Stimulated activated CD4-positive, alpha-beta T cell treated with anti-CD3 and anti-CD28 coated beads, Interleukin-4, amount 100 ng/mL, for 48 hours (primary cell): ENCODE measurements at places on chromosomes 16 and 17.

- DNase-seq = peak; percentile 4
Measured at GRCh38 chr17:79664930-79665737, 54.3 kb upstream of the RBFOX3 start.

- DNase-seq = no peak
Measured at GRCh38 chr17:32361270-32361669, 11.3 kb downstream of the ZNF207 start.

GRCh38 chr17:80270836-80271235 lies 10.2 kb downstream of the RNF213 start:
- peak; percentile 47 for DNase-seq

DNA sequence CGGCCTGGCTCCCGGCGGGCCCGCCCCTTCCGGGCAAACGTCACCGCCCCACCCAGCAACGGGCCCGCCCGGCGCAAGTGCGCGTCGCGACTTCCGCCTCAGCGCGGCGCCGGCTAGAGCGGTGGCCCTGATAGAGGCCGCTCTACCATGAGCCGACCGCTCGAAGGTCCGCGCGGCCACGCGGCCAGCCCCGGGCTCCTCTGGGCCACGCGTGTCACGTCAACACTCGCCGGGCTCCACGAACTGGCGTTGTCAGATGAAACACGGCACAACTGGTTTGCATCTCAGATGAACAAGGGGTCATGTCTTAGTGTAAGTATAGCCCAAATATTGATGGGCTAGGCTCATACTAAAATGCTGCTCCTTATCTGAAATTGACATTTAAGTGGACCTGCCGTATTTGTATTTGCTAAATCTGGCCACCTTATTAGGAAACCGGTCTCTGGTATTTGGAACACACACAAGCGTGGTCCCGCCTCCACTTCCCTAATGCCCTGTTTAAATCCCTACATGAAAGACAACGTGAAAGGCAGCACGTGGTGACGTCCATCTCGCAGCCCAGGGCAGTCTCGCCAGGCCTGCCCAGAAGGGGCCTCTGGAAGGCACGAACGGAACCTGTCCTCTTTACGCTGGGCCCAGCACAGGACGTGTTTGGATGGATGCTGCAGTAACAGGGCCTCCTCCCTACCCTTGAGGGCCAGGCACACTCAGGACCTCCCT lies at the start of gene ZNF598:
TSS of gene ZNF598 (minus strand) at position 31 of the 720 bp plus-strand sequence.
- DNase-seq = peak; percentile 73

DNA sequence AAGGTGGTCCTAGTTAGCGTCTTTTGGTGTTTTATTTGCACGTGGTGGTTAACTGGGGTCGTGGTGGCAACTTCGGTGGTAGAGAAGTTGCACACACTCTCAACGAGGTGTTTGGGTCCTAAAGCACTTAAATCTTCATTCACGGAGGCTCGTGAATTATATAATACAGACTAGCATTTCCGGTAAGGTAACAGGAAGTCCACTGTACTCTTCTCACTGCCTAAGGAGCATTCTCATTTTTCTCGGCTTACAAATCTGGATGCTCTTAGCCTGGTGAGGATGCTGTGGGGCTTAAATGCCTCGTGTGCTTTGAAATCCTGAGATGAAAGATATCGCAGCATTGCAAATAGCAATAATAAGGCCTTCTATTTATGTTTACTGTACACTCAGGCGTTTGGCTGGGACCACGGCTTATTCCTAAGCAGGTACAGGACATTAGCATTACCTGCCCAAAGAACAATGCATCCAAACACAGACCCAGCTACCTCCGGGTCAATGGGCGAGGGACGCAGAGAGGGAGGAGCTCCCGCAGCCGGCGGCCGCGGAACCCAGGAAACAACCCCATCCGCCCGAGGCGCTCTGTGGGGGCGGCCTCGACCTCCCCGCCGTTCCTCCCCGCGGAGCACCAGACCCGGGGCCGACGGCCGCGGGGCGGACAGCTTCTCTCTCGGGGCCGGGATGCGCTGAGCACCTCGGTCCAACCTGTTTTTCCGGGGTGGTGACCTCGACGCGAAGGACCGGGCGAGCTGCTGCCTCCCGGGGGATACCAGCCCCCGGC lies 856 bp downstream of the DNAJA2 start:
- DNase-seq = peak; percentile 40

- DNase-seq = no peak
Measured at GRCh38 chr17:72813481-72813880, 279.0 kb downstream of the SLC39A11 start.
